HT1080 (cell line): ENCODE measurements at places on chromosomes 13 and 19. TPM values are rescaled to one million over a fixed set of nuclear protein-coding genes. Genes with fewer than 3 reads are reported as not detected.

- DNase-seq = no peak
Measured at GRCh38 chr13:41811588-41812021, 149.3 kb downstream of the VWA8 start.

The SLC5A5 gene
- total RNA-seq = not detected in 2 replicates

- DNase-seq = no peak
Measured at GRCh38 chr13:94030415-94031119, 448.9 kb downstream of the DCT start.

The SIGLEC6 gene
- total RNA-seq = not detected in 2 replicates

DNA sequence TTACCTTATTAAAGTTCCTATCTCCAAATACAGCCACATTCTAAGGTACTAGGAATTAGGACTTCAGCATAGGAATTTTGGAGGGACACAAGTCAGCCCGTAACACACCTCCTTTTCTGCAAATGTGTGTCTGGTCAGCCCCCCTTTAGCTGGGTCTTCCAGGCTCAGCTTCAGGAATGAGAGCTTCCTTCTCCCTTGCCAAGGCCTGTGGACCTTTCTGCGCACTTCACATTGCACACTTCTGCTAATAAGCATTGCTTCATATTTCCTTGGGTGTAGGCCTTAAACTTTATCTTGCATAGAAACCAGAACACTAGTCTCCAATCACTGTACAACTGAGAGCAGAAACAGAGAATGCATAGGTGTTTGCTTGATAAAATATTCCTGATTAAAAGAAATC lies 4.5 kb upstream of the STK24 start:
- no peak for DNase-seq

The KATNAL1 gene
- total RNA-seq = 6.6 and 9.0 TPM in 2 replicates

- no peak for DNase-seq
Measured at GRCh38 chr13:107836685-107837084, 378.7 kb downstream of the LIG4 start.

- DNase-seq = no peak
Measured at GRCh38 chr13:44196196-44196751, 177.3 kb upstream of the SERP2 start.

The FXYD3 gene
- not detected in 2 replicates for total RNA-seq

GRCh38 chr13:98686270-98686669 lies 66.2 kb downstream of the SLC15A1 start:
- no peak for DNase-seq

DNA sequence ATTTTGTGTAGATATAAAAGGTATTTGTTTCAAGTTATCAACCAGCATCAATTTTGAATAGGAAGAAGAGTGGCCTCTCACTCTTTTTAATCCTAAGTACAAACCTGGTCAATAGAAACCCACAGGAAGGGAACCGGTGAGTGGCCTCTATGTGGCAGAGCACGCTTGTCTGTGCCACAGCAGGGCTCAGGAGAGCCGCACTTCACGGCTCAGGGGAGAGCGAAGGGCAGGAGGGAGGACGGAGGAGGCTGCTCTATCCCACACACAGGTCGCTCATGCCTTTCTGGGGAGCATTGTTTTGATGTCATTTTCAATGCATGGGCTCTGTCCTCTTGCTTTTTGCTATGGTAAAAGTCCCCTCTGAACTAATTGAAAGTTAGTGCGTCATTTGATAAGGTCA lies 57.2 kb downstream of the TNFRSF19 start:
- DNase-seq = no peak

- DNase-seq = peak; percentile 27
Measured at GRCh38 chr13:23868521-23868920, 20.7 kb downstream of the MIPEP start.
